KBM-7 (cell line): ENCODE measurements at places on chromosomes 13 and 19.

GRCh38 chr13:28467034-28467433 is 27.9 kb downstream of the FLT1 start:
- no peak for DNase-seq

DNA sequence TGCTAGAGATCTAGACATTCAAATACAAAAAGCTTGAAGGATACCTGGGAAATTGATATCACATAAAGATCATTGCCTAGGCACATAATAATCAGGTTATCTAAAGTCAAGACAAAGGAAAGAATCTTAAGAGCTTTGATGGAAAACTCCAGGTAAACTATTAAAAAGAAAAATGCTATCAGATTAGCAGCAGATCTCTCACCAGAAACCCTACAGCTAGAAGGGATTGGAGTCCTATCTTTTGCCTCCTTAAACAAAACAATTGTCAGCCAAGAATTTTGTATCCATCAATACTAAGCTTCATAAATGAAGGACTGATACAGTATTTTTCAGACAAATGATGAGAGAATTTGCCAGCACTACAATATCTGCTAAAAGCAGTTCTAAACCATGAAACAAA is 682.4 kb upstream of the ATXN8OS start:
- DNase-seq, result no peak

GRCh38 chr19:35140962-35141836 is 1.9 kb upstream of the FXYD7 start:
- DNase-seq, result peak; percentile 56

DNA sequence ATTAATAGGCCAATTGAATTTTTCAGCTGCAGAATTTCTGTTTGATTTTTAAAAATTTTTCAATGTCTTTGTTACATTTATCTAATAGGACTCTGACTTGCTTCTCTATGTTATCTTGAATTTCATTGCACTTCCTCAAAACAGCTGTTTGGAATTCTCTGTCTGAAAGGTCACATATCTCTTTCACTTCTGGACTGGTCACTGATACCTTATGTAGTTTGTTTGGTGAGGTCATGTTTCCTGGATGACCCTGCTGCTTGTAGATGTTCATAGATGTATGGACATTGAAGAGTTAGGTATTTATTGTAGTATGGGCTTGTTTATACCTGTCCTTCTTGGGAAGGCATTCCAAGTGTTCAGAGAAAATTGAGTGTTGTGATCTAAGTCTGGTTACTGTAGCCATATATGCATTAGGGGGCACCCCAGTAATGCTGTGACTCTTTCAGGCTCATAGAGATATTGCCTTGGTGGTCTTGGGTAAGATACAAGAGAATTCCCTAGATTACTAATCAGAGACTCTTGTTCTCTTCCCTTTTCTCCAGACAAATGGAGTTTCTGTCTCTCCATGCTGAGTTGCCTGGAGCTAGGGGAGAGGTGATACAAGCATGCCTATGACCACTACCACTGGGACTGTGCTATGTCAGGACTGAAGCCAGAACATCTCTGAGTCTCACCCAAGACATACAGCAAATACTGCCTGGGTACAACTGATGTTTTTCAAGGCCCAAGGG is 27.8 kb downstream of the RFC3 start:
- no peak for DNase-seq

GRCh38 chr19:5048727-5049553 is 80.0 kb downstream of the KDM4B start:
- no peak for DNase-seq

GRCh38 chr13:38202740-38203139 is 146.9 kb upstream of the UFM1 start:
- DNase-seq, result no peak

GRCh38 chr19:33241091-33241529 is 15.5 kb upstream of the SLC7A10 start:
- DNase-seq, result no peak

- DNase-seq, result no peak
Observed at GRCh38 chr19:32176591-32176990, 168.8 kb upstream of the ZNF507 start.

GRCh38 chr13:107644136-107644535 is 571.2 kb downstream of the LIG4 start:
- no peak for DNase-seq

GRCh38 chr13:20582026-20582425 is 15.1 kb downstream of the IFT88 start:
- peak; percentile 38 for DNase-seq

DNA sequence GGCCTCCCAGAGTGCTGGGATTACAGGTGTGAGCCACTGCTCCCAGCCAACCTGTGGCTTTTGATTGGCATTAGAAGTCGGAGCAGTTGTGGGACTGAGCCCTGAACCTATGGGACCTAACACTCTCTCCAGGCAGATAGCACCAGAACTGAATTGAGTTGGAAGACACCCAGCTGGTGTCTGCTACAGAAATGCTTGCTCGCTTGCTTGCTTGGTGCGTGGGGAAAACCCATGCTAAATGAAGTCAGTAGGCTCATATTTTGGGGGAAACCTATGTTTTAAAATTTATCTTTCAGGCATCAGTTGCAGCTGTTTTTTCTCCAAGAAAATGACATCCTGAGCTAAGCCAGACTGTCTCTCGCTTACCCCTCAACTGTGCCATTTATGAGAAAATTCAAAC is 158.5 kb upstream of the RFC3 start:
- no peak for DNase-seq

DNA sequence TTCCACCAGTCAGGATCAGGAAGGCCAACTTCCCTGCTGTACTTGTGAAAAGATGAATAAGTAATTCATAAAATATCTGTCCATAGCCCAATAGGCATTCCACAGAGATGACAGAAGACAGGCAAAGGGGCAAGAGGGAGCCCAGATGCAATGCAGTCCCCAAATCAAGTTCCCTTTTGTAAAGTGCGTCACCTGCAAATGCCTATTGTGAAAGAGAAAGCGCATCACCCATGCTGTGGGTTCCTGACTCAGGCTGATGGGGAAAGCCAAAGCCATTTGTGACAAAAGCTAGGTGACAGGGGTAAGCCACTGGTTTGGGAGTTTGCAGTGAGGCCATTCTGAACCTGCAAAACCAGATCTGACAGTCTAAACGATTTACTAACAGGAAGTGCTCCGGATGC is 157.5 kb upstream of the ZNF536 start:
- peak; percentile 41 for DNase-seq

DNA sequence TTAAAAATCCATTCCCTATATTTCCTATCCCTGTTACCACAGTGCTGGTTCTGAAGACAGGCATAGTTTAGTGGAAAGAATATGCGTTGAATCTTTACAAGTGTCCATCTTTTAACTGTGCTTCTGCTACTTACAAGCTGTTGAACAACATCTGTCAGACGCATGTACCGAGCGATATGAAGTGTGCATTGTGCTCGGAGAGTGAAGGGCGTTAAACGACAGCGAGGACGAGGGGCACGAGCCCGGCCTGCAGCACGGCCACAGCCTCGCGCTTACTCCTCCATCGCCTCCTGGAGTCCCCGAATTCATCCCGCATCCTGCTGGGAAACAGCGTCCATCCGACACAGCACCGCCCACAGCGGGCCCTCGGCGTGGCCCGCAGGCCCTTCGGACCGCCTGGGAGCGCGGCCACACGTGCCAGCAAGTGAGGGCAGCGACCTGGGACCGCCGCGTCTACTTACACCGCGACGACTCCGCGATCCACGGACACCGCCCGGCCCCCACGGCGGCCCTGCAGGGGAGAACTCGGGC is 514 bp downstream of the PCID2 start:
- peak; percentile 52 for DNase-seq

DNA sequence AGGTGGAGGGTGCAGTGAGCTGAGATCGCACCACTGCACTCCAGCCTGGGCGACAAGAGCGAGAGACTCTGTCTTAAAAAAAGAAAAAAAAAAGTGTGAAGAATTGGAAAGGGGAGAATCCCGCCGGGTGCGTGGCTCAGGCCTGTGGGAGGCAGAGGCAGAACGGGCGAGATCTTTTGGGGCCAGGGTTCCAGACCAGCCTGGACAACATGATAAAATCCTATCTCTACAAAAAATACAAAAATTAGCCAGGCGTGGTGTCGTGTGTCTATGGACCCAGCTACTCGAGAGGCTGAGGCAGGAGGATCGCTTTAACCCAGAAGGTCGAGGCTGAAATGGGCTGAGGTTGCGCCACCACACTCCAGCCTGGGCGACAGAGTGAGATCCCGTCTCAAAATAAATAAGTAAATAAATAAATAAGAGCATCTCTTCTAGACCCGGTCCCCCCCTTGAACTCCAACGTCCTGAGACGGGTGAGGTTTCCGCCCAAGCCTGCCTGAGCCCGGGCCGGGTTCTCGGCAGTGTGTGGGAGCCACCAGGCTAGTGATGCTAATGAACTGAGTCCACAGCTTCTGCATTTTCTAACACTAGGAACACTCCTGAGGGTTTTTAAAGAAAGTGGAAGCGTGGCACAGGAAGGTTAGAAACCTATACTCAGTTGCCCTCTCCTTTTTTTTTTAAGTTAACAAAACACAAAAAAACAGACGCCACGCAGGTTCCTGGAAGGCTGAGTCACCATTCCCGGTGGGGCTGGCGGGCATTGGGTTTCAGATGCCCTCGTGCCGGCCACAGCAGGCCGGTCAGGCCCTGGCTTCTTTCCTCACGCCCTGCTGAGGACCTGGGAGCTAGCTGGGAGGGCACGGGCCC is 22.0 kb downstream of the GPX4 start:
- no peak for DNase-seq

GRCh38 chr13:33199289-33199850 is 86.2 kb downstream of the STARD13 start:
- DNase-seq, result no peak

DNA sequence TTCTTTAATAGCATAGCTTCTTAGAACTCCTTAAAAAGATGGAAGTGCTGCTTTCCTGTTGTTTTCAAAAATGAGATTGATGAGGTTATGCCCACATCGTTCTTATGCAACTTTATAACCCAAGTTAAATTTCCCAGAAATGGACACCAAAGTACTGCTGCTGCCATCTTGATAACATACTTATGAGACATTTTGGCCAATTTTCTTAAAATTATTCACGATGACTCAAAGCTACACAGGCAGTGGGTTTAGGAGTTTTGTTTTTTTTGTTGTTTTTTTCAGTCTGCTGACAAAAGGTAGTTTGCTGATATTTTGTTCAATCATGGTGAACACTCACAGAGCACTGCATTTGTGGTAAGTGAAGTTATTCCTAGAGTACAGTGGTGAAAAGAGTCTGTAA is 54.9 kb upstream of the RFC3 start:
- no peak for DNase-seq

GRCh38 chr19:4707956-4708650 is 15.5 kb downstream of the DPP9 start:
- no peak for DNase-seq

DNA sequence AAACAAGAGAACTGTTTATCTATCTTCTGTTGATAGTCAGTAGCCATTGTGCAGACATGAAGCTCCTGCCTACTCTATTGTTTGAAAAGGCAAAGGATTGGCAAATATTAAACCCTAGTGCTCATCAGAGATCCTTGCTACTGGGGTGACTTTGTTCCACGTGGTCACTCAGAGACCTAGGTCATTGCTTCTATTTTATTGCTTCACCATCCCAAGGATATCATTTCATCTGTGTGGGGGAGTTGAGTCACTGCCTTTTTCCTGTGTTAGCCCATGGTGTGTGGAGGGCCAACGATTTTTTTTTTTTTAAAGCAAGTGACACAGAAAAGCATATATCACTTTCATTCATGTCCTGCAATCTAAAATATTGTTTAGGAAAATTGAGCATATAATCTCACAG is 254.1 kb upstream of the RXFP2 start:
- no peak for DNase-seq

DNA sequence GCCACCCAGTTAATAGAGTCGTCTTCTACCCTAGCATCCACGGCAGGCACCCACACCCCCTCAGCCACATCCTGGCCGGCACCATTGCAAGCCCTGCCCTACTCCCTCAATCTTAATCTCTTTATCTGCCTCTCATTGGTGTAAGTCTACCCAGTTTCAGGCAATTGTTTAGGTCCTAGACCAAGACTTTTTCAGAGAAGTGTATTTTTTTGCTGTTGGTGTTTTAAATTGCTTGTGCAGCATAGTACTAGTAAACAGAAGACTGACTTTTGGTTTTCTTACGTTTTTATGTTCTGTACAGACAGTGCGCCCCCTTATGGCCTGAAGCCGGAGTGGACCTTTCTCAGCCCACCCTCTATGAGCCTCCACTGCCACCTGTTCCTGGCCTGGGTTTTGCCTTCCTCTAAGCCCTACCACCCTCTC is 2.3 kb upstream of the LCP1 start:
- DNase-seq, result peak; percentile 92

DNA sequence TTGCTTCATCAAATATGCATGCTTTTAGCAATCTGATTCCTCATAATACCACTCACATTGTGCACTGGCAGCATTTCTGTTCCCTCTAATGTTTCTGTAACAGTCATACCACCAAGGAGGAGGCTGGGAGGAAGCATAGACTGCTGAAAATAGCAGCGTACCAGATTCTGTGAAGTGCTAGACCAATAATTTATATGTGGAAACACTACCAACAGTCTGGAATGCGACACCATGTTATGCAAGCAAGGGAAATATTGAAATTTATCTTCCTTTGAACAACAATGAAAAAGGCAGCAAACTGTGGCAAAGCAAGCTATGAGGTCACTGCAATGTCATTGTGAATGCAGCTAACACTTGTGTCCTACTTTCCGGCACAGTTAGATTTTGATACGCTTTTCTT is 1388.0 kb downstream of the EFNB2 start:
- DNase-seq, result no peak

DNA sequence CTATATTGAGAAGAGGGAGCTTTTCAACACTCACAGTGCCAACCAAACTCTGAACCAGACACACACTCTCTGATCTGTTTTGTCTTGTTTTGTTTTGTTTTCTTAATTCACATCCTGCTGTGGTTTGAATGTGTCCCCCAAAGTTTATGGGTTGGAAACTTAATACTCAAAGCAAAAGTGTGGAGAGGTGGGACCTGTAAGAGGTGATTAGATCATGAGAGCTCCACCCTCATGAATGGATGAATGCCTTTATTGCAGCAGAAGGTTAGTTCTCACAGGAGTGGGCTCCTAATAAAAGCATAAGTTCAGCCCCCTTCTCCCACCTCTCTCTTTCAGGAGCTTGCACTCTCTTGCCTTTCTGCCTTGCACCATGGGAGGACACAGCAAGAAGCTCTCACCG is 957.1 kb downstream of the PCDH9 start:
- no peak for DNase-seq

- DNase-seq, result no peak
Observed at GRCh38 chr13:25982907-25983306, 68.9 kb downstream of the SHISA2 start.

- no peak for DNase-seq
Observed at GRCh38 chr19:531753-532560, at the start of gene CDC34. Gene CDC34, plus strand, starts transcription at chr19:531760. Its CDS starts 172 bp downstream, at chr19:531932.

DNA sequence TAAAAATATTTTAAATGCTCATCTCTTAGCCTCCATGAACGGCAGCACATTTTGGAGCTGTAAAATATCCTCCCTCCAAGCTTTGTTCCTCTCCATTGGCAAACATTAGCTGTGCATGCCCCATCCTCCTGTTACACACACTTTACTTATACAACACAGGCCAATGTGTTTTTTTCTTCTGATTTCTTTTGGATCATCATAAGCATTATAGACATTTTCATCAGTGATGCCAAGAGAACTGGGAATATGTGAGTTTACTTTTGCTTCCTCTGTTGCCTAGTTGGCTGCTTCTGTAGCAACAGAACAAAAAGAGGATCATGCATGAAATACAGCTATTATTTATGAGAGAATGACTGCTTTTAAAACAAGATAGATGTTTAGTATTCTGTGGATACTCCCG is 142.6 kb downstream of the PCDH9 start:
- DNase-seq, result no peak
